ENCODE measurements at places on chromosomes 13 and 19.

GRCh38 chr13:25768838-25769237 is 283.0 kb downstream of the SHISA2 start:
- no peak for DNase-seq

DNA sequence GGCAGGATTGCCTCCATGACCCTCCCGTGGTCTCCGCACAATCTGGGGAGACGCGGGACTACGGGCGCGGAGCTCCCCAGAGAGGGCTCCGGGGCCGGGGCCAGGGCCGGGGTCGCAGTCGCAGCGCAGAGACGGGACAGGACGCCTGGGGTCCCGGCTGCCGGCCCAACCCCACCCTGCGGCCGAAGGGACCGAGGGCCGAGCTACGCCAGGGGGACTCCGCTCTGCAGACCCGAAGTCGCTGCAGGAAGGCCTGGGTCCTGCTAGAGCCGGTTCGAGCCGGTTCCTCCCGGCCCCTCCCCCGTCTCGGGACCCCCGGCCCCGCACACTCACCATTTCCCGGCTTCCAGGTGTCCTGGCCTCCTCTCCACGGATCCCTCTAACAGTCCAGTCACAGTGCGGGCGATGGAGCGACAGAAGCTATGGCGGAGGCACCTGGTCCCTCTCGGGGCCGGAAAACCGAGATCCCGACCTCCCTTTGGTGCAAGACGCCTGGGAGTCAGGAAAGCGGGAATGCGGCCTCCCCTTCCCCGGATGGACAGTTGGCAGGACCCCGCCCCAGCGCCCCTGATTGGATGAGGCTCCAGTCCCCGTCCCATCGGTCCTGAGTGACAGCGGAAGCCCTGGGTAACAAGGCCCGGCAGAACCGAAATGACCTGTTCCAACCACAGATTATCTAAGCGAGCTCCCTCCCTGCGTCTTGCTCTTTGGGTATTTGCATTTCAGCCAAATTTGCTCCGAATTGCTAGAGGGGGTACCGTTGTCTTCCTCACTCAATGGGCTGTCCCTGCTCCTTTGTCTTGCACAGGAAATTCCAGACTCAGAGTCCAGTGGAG is at the start of gene ZNF625:
TSS of gene ZNF625 (minus strand) at position 512 of the 836 bp plus-strand sequence. CDS start at position 336, 176 bp downstream.
- peak; percentile 47 for DNase-seq

DNA sequence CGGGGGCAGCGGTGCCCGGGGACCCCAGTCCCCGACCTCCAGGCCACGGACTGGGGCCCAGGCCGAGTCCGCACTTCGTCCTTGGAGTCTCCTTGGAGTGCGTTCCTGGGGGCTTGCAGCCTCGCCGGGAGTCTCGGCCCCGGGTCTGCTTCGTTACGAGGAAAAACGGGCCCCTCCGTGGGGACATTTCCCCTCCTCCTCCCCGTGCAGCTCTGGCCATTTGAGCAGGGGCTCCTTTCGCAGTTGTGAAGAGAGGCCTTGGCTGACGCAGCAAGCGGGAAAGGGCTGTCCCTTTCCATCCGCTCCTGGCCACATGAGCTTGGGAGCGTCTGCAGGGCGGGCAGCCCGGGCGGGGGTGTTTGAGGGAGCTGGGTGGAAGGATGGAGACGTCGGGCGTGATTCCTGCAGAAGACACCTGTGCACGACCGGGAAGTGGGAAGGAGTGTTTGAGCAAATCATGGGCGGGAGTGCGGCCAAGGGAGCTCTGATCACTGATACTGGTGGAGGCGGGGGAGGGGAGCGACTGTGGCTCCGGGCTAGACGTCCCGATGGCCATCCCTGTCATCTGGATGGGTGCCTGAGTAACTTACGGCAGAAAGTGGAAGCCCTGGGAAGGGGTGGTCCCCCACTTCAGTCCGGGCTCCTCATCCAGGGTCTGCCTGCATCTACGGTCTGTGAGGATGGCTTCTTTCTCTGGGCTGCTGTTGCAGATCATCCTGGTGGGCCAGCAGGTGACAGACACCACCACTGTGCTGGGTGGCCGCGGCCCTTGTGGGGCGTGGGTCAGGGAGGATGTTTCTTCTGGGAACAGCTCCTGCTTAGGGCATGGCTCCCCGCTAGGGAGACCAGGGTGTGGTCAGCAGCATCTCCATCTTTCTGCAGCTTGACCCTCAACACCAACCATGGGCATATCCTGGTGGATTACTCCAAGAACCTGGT is 736 bp downstream of the GPI start:
- DNase-seq = no peak

GRCh38 chr19:2236064-2236313 is 140 bp downstream of the PLEKHJ1 start:
- no peak for DNase-seq

- DNase-seq = no peak
These were observed 10.9 kb downstream of the ZNRF4 start for GRCh38 chr19:5466072-5466471.

GRCh38 chr13:94860981-94861407 is 148.6 kb upstream of the SOX21 start:
- DNase-seq = peak; percentile 3

DNA sequence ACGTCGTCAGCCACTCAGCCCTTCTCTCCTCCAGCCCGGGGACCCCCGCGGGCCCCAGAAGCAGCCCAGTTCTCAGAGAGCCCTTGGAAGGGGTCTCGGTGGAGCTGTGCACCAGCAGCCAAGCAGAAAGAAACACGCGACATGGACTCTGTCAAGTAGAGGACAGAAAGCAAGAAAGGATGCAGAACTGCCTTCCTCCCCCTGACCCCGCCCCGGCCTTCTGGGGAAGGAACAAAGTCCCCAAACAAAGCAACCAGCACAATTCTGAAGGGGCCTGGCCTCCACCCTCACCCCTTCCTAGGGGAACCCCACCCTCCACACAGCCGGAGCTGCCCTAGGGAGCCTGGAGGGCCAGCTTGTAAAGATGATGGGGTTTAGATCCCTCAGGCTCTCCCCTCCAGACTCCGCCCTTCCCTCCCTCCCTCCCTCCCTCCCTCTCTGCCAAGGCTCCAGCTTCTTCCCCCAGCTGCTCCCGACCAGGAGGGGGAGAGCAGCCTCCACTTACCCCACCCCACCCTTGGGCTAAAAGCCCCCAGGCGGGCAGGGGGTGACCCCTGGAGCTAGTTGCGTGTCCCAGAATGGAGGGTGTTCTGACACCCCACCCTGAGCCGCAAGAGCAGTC is 7.8 kb downstream of the LYL1 start:
- DNase-seq = no peak

- DNase-seq = no peak
These were observed 430.5 kb downstream of the SLITRK6 start for GRCh38 chr13:85368686-85369085.

DNA sequence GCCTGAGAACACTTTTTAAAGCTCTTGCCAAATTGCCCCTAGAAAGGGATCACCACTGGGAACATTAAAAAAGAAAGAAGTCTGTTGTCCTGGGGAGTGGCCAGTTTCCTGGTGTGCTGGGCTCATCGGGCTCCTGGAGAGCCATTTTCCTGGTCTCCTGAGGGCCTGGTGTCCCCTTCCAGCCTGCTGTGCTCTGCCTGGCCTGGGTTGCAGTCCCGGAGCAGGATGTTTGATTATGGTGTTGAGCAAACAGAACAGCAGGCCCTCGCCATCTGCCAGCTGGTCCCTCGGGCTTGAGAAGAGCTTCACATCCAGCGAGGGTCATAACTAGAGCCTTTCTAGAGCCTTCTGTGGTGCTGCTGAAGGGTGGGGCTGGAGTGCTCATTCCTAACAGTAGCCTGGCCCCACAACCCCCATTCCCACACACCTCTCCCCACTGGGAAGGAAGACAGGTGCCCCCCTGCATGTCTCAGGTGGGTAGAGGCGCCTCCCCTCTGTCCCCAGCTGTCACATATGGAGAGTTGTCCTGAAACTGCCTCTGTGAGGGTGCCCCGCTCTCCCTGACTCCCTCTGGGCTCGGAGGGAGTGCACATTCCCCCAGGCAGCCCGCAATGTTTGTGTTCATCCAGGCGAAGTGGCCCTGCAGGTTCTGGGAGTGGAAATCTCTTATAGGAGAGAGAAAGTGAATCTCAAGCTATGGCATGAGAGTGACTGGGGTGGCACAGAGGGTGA is 151.1 kb downstream of the SIPA1L3 start:
- no peak for DNase-seq

DNA sequence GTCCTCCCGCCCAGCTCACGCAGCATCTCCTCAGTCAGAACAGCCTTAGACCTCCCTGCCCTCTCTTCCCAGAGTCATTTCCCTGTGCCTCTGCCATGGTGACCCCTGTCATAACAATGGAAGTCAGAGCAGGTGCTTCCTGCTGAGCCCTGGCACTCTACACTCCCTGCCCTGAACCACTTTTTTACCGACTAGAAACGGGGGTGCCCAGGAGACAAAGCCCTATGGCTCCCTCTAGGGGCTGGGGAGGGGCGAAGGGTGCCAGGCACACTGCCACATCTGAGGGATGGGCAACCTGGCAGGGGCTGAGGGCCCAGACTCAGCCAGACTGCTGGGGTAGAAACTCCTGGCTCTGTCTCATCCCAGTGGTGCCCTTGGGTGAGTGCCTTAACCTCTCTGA is 16.4 kb downstream of the ZNF574 start:
- no peak for DNase-seq

DNA sequence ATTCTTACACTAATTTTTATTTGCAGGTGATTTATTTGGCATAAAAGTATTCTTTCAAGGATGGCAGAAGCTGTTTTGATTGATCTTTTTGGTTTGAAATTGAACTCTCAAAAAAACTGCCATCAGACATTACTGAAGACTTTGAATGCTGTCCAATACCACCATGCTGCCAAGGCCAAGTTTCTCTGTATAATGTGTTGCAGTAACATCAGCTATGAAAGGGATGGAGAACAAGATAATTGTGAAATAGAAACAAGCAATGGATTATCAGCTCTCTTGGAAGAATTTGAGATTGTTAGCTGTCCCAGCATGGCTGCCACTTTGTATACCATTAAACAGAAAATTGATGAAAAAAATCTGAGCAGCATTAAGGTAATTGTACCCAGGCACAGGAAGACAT is 1.2 kb downstream of the LACC1 start:
- no peak for DNase-seq

DNA sequence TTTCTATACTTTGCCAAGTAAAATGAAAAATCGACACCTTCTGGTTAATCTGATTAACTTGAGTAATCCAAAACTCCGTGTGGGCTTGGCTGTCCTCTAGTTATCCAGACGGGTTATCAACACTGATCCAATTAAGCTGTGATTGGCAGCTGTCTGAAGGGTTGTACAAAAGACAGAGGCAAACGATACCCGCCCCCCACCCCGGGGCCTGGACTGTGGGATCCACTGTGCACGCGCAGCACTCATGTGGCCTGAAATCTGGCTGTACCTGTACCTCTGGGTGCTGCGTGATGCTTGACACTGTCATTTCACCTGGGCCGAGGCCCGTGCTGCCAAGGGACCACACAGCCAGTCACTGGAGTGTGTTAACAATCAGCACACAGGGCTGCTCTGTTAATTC is 53.5 kb downstream of the COL4A2 start:
- no peak for DNase-seq

DNA sequence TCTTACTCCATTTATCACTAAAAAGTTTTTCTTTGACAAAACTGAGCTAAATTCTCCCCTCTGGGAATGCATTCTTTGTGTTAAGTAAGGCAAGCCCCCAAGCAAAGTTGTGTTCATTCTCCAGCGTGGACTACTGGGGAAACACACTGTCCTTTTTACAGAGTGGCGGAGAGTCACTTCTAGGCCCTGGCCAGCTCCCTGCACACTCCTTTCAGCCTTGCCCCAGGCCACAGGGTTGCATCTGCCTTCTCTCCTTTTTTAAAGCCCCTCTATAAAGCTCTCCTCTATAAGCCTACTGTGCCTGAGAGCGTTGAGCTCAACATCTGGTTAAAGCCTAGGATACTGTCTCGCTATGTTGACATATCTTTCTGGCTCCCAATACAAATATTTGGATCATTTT is 803.4 kb downstream of the PCDH17 start:
- DNase-seq = no peak
